Left lung (tissue), 14 donors: ENCODE measurements at places on chromosomes 5 and 9. TPM values are rescaled to one million over a fixed set of nuclear protein-coding genes. Genes with fewer than 3 reads are reported as not detected.

The CXCL14 gene
- 57.2 TPM for total RNA-seq

The ARHGEF28 gene
- total RNA-seq: 10.5 TPM

The NSA2 gene
- total RNA-seq: 43.8 TPM

DNA sequence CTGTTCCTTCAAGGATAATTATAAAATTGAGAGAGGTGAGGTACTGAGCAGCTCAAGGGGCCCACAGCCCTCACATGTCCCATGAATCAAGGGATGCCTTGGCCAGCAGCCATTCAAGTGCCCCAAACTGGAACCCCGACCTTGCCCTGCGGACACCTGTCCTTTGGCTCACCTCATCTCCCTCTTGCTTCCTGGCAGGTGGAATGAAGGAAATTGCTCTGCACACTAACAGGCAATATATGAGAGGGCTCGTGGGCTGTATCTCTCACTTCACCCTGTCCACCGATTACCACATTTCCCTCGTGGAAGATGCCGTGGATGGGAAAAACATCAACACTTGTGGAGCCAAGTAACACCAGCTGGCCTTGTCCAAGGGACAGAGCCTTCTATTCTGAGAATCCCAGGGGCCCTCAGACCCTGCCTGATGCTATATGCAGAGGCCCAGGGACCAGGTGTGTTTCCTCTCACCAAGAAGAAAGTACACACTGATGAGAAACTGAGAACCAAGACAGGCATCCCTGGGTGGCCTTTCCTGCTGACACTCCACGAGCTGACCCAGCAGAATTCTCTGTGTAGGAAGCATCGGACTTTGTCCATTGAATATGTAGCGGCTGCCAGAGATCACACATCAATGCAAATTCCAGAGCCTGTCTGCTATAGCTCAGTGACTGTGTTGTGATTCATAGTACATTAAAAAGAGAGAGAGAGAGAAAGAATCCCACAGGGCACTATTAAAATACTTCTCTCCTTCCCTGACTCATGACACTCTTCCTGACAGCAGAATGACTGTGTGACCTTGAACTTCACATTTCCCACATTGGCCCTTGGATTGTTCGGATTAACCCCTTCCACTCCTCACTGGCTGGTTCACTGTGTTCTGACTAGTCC is 92.6 kb downstream of the LIFR start:
- no peak for DNase-seq

DNA sequence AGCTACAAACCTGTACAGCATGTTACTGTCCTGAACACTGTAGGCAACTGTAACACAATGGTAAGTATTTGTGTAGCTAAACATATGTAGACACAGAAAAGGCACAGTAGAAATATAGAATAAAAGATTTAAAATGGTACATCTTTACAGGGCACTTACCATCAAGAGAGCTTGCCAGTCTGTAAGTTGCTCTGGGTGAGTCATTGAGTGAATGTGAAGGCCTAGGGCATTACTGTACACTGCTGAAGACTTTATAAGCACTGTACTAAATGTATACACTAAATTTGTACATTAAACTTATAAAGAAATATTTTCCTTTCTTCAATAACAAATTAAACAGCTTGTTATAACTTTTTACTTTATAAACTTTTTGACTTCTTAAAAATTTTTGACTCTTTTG is 20.5 kb downstream of the ADRB2 start:
- DNase-seq: no peak

DNA sequence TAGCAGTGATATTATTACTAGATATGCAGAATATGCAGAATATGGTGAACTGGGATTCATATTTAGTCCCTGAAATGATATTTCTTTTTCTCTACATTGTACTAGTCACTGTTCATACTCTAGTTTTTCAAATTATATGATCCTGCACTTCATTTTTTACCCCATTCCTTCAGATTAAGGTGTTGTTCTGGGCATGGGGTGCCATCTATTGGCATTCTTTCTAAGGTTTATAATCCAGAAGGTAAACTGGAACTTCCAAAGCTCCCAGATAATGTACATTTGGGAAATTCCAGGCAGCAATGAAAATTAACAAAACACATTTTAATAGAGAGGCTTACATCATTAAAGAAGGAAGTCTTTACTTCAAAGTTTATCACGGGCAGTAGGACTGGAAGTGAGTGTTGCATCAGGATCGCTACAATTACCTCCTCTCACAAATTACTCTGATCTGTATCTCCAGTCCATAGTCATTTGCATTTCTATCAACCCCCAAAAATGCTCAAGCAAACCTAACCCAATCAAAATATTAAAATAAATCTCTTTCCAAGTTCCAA is 12.5 kb downstream of the RFX3 start:
- no peak for DNase-seq
